Breast epithelium (tissue), 4 donors: ENCODE measurements at places on chromosomes 2 and 18. TPM values are rescaled to one million over a fixed set of nuclear protein-coding genes. Genes with fewer than 3 reads are reported as not detected.

GRCh38 chr2:239715606-239716005 lies 309.5 kb downstream of the NDUFA10 start:
- H3K4me1 ChIP-seq, result peaks cover 6% of the 10 kb centered on the region
- no peak for DNase-seq
- H3K4me3 ChIP-seq, result no peak overlapping the region
- H3K27me3 ChIP-seq, result no peaks in the 10 kb centered on the region

DNA sequence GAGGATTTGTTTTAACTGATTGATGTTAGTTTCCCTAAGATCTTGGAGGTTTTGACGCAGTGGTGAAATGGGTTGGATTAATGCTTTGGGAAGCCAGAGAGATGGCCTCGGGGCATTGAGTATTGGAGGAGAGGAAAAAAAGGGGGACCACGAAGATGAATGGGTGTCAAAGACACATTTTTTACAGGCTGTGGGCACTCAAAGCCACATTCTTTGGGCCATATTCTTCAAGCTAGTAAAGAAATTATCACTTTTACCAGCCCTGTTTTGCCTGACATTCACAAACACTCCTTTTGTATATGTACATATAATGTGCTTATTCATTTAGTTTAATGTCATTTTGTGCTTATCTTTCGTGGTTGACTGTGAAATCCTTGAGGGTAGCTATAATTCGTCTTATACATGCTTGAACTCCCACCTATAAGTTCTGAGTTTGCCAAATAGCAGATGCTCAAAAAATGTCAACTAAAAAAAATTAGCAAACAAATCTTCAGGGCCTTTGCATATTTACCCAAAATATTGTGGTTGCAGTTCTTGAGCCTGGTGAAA lies 146.3 kb downstream of the ARL6IP6 start:
- no peak for DNase-seq
- no peaks in the 10 kb centered on the region for H3K4me1 ChIP-seq
- H3K4me3 ChIP-seq, result no peak overlapping the region
- H3K27me3 ChIP-seq, result no peaks in the 10 kb centered on the region

GRCh38 chr2:105138643-105139042 lies 100.8 kb downstream of the MRPS9 start:
- no peaks in the 10 kb centered on the region for H3K4me1 ChIP-seq
- DNase-seq, result no peak
- H3K36me3 ChIP-seq, result no peaks in the 10 kb centered on the region
- no peak overlapping the region for H3K4me3 ChIP-seq
- no peaks in the 10 kb centered on the region for H3K27me3 ChIP-seq
- no peak overlapping the region for H3K27ac ChIP-seq

EPHA4 gene
- 44.2 TPM for total RNA-seq
